Vagina (tissue), 2 donors: ENCODE measurements at places on chromosomes 4 and X.

GRCh38 chr4:146333895-146334262 is 119.5 kb downstream of the REELD1 start:
- DNase-seq: no peak

- no peak for DNase-seq
Measured at GRCh38 chr4:40662962-40663604, 33.4 kb upstream of the RBM47 start.

DNA sequence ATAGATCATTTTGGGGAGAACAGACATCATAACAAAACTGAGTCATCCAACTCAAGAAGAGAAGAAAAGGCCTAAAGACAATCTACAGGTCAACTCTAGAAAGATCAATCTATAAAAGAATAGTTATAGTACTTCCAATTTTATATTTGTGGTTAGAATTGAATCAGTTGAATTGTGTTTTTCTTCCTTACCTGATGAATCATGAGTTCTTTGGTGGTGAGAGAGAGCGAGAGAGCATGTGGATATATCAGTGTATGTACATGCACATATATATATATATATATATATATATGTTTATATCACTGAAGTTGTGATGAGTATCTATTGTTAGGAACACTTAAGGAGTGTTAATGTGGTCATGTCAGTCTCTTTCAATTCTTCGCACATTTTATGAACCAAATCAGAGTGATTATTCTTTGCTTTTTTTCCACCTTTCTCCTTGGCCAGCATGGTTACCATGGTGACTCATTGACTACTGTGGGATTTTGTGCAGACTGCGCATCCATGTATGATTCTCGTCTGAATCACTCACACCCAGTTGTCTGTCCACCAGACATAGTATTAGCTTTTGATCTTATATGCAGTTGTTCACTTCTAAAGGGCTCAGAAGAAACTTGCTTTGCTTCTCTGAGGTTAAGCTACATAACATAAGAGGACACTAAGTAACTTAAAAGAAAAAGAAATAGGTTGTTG is 90.4 kb upstream of the RAB40AL start:
- no peak for DNase-seq

DNA sequence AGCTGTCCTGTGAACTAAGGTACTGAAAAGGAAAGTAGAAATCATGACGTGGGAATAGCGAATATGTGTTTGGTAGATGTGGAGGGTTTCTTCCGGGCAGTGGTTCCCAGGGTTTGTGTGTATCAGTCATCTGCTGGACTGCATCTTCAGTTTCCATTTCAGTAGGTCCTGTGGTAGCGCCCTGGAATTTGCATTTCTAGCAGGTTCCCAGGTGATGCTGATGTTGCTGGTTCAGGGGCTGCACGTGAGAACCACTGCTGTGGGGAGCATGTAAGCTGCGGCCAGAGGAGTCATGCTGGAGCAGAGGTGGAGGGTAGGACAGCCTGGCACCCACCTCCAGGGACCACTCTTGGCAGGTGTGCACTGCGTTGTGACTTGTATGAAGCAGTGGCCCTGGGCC is 47.1 kb downstream of the ARHGAP10 start:
- no peak for DNase-seq

GRCh38 chrX:47151435-47151834 is 6.4 kb downstream of the RBM10 start:
- no peak for DNase-seq

- DNase-seq: no peak
Measured at GRCh38 chr4:123166023-123166422, 230.6 kb upstream of the SPRY1 start.
